Diencephalon (tissue), 1 donor: ENCODE measurements at places on chromosomes 3 and 15. TPM values are rescaled to one million over a fixed set of nuclear protein-coding genes. Genes with fewer than 3 reads are reported as not detected.

Gene NR2E3
- not detected for total RNA-seq

Gene OXSM
- total RNA-seq, result 11.1 TPM

Gene CEP19
- 11.8 TPM for total RNA-seq

Gene SYNPR
- 105 TPM for total RNA-seq

Gene CERS3
- total RNA-seq, result under 0.01 TPM

Gene SEMA3G
- 4.4 TPM for total RNA-seq

Gene SLC12A1
- 5.8 TPM for total RNA-seq

Gene FANCD2OS
- total RNA-seq, result not detected

Gene ACTRT3
- 9.2 TPM for total RNA-seq

Gene COL8A1
- 1.8 TPM for total RNA-seq
